ENCODE measurements at places on chromosomes 4 and X.

DNA sequence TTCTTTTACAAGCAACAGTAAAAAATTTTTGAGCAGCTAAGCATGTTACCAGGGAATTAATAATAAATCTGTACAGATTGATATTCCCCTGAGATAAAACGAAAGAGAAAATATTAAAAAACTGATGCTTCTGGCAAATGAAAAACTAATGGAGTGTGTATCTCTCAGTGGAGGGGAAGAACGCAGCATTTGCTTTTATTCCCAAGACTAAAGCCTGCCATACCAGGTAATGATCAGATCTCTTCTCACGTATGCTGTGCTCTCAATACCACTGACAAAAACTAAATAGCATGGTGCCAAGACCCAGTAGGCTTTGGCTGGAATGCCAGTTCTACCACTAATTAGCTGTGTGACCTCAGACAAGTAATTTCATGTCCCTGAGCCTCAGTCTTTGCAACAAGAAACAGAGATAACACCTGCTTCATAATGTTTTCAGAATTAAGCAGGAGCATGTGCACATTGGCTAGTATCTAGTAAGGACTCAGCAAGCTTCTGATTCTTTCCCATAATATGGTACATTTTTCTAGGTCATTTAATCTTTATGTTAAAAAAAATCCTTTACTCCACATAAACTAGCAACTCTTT lies 179.6 kb downstream of the CENPC start:
- no peaks in the 10 kb centered on the region for H3K36me3 ChIP-seq
- no peak for DNase-seq
- peaks cover 2% of the 10 kb centered on the region for H3K27me3 ChIP-seq
- no peak overlapping the region for H3K27ac ChIP-seq
- H3K4me3 ChIP-seq: no peak overlapping the region

- no peaks in the 10 kb centered on the region for H3K36me3 ChIP-seq
- DNase-seq: no peak
- H3K27ac ChIP-seq: peak overlapping the region; percentile 90
- H3K4me3 ChIP-seq: no peak overlapping the region
- peaks cover 33% of the 10 kb centered on the region for H3K4me1 ChIP-seq
Observed at GRCh38 chrX:124238268-124238667, 94.2 kb upstream of the TEX13D start.

- peaks cover 4% of the 10 kb centered on the region for H3K4me1 ChIP-seq
- no peak overlapping the region for H3K27ac ChIP-seq
- H3K36me3 ChIP-seq: peaks cover 59% of the 10 kb centered on the region
- no peak for DNase-seq
- no peaks in the 10 kb centered on the region for H3K27me3 ChIP-seq
Observed at GRCh38 chr4:77169481-77169880, 12.5 kb downstream of the CCNG2 start.

DNA sequence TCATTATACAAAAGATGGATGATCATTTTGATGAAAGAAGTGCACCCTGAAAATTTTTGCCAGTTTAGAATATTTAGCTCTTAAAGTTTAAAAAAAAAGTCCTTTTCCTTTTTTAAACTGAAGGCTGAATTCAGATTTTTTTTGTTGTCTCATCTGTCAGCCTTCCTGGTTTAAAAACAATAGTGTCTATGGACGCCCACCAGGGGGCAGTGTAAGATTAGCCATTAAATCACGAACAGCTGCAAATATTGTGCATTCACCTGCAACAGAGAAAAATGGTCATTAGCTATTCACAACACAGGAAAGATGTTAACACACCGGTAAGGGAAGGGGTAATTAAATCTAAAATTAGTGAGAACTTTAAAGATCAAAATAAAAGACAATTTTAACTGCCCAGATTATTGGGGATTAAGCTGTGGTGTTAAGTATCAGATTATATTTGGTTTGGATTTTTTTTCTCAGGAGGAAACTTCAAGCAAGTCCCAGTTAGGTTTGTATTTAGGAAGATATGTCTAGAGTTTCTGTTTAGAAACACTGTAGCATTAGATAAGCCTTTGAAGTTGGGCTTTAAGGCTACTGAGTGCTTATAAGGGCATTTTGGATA lies 4.4 kb upstream of the CXorf38 start:
- peak; percentile 43 for DNase-seq
- peaks cover 3% of the 10 kb centered on the region for H3K4me1 ChIP-seq
- H3K36me3 ChIP-seq: peaks cover 24% of the 10 kb centered on the region
- H3K27ac ChIP-seq: no peak overlapping the region
- no peak overlapping the region for H3K4me3 ChIP-seq

DNA sequence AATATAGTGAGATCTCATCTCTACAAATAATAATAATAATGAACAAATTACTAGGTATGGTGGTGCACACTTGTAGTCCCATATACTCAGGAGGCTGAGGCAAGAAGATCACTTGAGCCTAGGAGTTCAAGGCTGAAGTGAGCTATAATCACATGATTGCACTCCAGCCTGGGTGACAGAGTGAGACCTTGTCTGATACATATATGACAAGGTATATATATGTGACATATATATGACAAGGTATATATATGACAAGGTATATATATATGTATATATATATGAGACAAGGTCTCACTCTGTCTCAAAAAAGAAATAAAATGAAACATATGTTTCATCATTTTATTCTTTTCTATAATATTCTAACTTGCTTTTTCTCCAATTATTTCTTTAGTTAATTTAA lies 278.1 kb upstream of the TET2 start:
- H3K36me3 ChIP-seq: no peaks in the 10 kb centered on the region
- no peaks in the 10 kb centered on the region for H3K4me1 ChIP-seq
- H3K4me3 ChIP-seq: no peak overlapping the region
- H3K27ac ChIP-seq: no peak overlapping the region
- no peak for DNase-seq

GRCh38 chrX:108359806-108360602 lies 78.2 kb downstream of the COL4A6 start:
- H3K4me3 ChIP-seq: no peak overlapping the region
- H3K4me1 ChIP-seq: no peaks in the 10 kb centered on the region
- no peaks in the 10 kb centered on the region for H3K27me3 ChIP-seq
- no peak for DNase-seq
- no peaks in the 10 kb centered on the region for H3K36me3 ChIP-seq

DNA sequence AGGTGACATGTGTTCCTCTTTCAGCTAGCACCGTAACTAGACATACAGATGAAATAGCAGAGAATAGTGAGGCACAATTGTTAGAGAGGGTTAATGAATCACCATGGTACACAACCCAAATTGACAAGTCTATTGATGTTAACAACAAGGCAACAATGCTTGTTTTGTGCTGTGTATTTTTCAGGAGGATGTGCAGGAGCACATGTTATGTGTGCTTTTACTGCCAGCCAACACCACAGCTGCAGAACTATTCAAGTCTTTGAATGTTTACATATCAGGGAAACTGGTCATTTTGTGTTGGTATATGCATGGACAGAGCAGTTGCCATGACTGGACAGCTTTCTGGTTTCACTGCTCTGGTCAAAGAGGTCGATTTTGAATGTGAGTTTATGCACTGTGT lies 32.8 kb downstream of the STBD1 start:
- no peak overlapping the region for H3K27ac ChIP-seq
- H3K4me1 ChIP-seq: peaks cover 1% of the 10 kb centered on the region
- no peak overlapping the region for H3K4me3 ChIP-seq
- DNase-seq: no peak
